GM23248 (cell line): ENCODE measurements at places on chromosomes 16 and 17.

DNA sequence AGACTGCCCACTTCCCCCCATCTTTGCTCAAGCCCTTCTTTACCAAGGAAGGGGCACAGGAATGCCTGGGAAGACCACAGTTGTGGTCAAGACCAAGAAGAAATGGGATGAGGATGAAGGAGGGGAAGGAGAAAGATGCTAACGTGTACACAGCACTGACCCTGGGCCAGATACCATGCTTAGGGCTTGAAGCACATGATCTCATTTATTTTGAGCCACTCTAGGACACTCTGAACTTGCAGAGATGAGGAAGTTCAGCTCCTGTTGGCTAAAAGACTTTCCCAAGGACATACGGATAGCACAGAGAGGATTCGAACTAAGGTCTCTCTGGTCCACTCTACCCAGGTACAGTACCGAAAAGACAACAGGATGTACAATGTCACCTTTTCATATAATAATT is 42.6 kb downstream of the PIK3R5 start:
- no peak for DNase-seq

DNA sequence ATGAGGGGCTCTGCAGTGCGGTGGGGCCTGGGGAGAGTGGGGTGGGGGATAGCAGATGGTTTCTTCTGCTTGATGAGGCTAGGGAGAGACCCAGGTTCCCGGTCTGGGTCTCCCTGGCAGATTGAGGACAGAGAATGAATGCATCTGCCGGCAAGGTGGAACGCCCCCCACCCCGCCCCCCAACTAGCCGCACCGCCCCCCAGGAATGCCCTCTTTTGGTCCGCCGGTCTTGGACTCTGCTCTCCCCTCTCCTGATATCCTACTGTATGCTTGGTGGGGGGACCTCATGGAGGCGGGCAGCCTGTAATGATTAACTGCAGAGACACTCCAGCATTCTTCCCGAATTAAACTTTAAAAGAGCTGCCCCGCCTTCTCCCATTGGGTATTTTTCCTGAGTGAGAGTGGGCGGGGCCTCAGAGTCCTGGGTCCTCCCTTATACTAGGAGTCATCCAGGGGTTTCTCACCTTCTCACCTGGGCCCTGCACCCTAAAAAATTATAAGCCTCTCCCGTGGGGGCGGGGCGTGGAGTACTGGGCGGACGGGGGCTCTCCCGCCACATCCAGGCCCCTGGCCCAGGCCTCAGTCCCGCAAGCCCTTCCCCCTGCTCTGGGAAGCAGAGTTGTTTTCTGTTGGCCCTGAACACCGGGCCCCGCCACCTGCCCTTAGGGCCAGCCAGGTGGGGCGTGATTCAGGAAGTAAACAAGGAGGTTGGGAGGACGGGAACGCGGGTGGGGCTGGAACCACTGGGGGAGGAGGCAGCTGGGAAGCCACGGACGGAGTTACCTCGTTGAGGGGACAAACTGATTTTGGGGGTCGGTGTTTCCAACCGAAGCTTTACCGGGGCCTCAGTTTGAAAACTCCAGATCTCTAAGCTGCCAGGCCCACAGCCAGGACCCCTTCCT is 1.5 kb downstream of the GRB7 start:
- peak; percentile 74 for DNase-seq

GRCh38 chr17:80864751-80865150 is 126.9 kb upstream of the CHMP6 start:
- DNase-seq: no peak

DNA sequence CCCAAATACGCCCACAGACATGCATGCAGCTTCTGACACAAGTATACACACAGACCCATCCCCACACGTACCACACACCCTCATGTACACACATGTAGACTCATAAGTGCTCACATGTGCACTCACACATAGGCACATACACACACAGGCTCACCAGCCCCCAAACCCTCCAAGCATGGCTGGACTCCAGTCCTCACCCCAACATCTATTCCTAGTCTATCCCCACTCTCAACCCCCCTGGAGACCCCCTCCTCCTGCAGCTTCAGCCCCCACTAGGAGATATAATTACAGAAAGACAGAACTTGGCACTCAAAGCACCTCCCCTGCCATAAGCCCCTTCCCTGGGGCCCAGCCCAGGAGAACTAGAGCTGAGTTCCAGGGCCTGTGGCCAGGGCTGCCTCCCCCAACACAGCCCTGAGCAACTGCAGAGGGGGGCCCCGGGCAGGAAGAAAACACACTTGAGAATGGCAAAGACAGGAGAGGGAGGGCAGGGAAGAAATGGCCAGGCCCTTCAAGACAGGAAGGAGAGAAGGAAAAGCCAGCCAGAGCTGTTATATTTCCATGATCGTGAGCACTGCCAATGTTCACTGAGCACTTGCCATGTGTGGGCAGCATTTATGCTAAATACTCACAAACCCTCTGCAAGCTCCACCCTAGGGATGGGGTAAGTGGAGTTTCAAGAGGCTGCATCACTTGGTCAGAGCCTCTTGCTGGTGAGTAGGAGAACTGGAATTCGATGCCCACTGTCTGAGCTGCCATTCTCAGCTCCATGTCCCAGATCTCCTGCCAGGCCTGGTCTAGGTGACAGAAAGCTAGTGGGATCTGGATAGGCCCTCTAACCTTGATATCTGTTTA is 224.5 kb downstream of the ZNF423 start:
- DNase-seq: peak; percentile 90
